ENCODE measurements at places on chromosomes 6 and 20. TPM values are rescaled to one million over a fixed set of nuclear protein-coding genes. Genes with fewer than 3 reads are reported as not detected.

ARHGAP18 gene
- total RNA-seq = 15.6 TPM

KCNS1 gene
- total RNA-seq = not detected

CCR6 gene
- total RNA-seq = not detected

SLC12A5 gene
- 1.9 TPM for total RNA-seq

SLC22A16 gene
- total RNA-seq = not detected

SCRT2 gene
- total RNA-seq = not detected

CITED2 gene
- total RNA-seq = 78.0 TPM

BCAS1 gene
- total RNA-seq = 2.0 TPM

LY86 gene
- total RNA-seq = not detected

GRCh38 chr20:3661060-3661813 lies 2.0 kb downstream of the GFRA4 start:
- DNase-seq = no peak

DNA sequence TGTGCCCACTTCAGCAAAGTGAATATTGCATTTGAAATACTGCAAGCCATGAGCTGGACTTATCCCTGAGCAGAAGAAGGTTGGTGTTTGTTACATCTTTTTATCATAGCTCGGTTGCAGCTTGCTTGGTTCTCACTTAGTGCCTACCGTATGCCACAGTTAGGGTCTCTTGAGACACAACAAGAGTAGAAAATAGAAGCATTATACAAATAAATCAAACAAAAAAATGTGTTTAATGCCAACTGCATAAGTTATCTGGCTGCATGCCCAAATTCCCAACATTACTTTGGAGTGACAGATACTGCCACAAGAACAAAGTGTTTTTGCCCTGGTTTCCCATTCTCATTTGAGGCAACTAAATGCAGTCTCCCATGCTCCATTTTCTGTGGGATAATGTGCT lies 53.9 kb upstream of the LAMP5 start:
- DNase-seq = no peak

DNA sequence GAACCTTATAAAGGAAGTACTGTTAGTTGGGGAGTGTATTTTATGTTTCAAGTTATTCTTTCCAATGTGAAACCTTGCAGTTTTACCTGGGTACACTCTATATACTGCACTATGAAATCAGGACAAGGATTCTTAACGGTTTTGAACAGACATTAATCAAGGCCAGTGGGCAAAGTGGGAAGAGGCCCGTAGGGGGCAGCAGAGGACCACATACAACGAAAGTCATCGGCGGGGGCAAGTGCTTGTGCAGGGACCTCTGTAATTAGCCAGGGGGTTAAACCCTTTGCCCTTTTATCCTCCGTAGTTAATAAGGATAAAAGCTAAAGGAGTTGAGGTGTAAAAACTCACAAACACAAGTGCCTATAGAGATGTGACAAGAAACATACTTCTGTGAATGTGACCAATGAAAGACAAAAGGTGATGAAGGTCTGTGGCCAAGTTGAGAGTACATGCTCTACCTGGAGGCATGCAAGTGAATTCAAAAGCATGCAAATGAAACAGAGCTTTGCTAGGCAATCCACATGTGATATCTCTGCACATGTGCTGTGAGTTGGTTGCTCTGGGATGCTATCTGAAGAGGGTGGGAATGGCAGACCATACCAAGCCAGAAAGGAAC lies 392.7 kb upstream of the MAN1A1 start:
- peak; percentile 54 for DNase-seq

DNA sequence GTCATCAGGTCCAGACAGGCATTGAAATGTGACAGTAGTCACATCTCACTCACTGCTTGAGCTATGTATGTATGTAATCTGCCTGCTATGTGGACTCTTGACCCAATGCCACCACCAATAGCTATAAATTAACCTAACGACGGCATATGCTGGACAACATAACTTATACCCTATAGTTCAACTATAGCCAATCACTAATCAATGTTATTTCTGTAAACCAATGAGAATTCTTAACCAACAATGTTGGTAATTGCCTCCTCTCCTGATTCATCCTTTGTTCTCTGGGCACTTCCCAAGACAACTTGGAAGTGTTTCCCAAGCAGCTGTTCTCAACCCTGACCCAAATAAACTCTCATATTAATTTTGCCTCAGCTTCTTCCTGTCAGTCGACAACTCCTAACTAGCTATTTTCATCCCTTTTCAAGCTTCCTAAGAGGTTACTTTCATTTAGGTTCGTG lies 24.1 kb upstream of the SERPINB1 start:
- no peak for DNase-seq

DNA sequence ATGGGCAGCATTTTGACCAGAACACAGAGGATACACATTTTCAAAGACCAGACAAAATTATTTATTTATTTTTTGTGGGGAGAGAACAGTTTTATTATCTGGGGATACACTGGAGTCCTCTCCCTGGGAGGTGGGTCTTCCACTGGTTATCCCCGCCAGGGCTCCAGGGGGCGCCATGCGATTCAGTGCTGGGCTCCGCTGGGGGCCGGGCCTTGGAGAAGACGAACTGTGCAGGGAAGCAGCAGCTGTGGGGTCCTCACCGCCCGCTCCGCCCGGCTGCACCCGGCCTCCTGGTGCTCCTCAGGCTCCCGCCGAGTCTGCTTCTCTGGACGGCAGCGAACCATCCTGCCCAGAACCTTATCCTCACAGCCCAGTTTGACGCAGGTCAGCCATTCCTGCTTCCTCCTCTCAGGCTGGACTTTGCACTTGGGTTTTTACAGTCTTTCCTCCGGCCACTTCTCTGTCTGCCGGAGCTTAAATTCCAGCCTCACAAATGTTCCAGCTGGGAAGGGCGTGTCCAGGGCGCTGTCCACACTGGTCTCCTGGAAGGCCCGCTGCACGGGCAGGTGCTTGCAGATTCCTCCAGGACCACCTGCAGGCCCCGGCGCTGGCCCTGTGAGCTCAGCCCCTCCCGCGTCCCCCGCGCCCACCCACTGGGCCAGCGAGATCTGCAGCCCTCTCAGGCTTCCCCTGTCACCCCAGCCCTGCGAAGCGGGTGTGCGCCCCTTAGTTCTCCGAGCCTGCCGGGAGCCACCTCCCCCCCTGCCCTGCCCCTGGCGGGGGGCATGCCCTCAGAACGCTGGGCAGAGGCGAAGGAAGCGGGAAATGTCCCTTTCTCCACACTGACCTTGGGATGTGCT lies 1830.0 kb upstream of the DEFB115 start:
- peak; percentile 84 for DNase-seq

DNA sequence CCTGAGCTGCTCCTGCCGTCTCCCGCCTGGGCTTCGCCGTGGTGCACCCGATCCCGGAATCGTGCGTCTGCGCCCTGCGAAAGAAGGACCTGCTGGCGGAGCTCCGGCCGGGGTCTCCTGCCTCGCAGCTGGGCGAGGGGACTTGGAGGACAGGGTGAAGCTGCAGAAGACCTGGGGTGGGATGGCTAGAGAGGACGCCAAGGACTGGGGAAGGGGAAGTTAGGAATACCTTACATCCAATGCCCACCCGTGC lies 150.2 kb downstream of the PRL start:
- DNase-seq = no peak

DNA sequence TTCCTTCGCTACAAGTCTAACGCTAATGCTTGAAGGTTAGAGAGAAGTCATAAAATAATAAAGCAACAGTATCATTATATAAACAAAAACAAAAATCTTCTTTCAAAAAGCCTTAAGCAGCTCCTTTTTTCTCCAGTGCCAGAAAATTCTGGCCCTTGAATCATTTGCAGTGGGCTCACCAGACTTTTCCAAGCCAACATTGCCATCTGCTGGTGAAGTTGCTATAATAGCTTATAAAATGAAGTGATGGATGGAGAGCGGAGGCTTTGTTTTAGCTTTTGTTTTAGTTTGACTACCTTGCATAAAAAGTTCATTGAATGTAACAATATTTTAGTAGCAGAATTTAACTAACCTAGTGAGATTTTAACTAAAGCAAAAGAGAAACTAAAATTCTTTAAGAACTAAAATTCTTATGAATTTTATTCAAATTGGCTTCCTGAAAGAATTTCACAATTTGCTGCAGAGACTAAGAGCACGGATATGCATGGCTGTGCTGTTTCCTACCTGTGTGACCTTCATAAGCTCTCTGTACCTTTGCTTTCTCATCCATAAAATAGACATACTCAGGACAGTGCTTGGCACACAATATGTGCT lies 44.8 kb upstream of the SLC2A12 start:
- DNase-seq = peak; percentile 51

GRCh38 chr20:50277064-50277415 lies 86.4 kb downstream of the CEBPB start:
- no peak for DNase-seq

DNA sequence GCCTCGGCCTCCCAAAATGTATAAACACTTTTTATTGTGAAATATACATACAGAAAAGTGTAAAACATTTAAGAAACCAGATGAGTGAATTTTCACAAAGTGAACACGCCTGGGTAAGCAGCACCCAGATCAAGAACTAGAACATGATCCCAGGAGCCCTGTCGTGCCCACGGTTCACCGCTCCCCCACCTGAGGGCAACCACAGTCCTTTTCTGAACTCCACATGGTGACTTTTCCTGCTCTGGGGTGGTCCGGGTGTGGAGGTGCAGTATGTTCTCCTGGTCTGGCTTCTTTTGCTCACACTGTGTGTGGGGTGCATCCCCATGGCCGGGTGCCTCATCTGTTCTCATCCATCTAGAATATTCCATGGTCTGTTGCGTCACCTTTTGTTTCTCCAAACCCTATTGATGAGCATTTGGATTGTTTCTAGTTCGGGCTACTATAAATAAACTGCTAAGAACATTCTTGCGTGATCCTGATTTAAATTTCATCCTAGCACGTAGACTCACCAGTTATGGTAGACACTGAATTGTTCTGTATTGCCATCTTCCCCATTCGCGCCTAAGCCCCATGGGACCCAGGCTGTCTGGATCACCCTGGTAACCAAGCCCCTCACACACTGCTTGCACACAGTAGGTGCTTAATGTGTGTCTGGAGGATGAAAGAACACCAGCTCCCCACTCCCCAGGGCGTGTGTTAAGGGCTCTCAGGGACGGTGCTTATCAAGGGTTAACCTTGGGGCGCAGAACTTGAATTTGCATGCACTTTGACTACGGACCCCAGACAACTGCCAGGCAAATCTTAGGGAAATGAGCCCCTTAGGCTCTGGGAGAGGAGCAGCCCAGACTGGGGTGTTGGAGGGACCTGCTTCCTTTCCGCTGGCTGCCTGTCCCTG lies 56.2 kb downstream of the CTCFL start:
- DNase-seq = no peak
